Fibroblast of skin of left quadriceps (primary cell): ENCODE measurements at places on chromosomes 5 and 9.

- no peak for DNase-seq
These were observed 18.7 kb upstream of the TMEM161B start for GRCh38 chr5:88287302-88287701.

DNA sequence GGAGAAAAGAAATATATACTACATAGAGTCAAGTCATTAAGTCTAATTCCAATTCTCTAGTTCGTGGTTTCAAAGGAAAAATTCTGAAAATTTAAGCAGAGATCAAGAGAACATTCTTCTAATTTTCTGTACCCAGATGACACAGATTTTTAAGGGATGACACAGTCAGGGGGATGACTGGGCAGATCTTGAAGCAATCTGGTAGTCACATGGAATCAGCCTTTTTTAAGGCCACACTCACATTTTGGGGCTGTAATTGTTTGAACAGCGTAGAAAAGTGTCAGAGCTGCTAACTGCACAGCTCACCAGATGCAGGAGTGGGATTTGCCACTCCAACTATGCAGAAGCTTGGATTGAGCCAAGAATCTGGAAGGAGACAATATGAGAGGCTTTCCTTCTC lies 20.4 kb downstream of the PDE4D start:
- peak; percentile 72 for DNase-seq

GRCh38 chr5:139761057-139761450 lies 34.6 kb upstream of the PSD2 start:
- DNase-seq, result no peak

- DNase-seq, result no peak
These were observed 144.2 kb upstream of the EPB41L4A start for GRCh38 chr5:112563169-112563826.

GRCh38 chr9:107487521-107488374 lies 1.8 kb downstream of the KLF4 start:
- DNase-seq, result no peak

GRCh38 chr5:125452991-125453390 lies 706.6 kb upstream of the ZNF608 start:
- no peak for DNase-seq

DNA sequence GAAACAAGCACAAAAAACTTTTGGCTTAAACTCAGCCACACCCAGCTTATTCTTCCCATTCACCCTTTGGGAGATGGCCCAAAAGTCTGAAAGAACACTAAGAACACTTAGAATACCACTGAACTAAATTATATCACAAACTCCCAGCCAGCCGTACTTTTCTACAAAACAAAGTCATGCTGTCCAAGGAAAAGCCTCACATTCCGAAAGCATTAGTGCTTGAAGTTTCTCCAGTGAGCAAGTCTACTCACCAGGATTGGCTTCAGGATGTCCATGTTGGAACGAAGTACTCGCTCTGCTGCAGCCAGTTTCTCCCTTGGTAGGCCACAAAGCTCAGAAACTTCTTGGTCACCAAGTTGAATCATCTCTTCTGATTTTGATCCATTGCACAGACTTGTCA lies 69.7 kb downstream of the ABCA1 start:
- no peak for DNase-seq

GRCh38 chr5:39946356-39947045 lies 521.7 kb upstream of the DAB2 start:
- DNase-seq, result no peak

DNA sequence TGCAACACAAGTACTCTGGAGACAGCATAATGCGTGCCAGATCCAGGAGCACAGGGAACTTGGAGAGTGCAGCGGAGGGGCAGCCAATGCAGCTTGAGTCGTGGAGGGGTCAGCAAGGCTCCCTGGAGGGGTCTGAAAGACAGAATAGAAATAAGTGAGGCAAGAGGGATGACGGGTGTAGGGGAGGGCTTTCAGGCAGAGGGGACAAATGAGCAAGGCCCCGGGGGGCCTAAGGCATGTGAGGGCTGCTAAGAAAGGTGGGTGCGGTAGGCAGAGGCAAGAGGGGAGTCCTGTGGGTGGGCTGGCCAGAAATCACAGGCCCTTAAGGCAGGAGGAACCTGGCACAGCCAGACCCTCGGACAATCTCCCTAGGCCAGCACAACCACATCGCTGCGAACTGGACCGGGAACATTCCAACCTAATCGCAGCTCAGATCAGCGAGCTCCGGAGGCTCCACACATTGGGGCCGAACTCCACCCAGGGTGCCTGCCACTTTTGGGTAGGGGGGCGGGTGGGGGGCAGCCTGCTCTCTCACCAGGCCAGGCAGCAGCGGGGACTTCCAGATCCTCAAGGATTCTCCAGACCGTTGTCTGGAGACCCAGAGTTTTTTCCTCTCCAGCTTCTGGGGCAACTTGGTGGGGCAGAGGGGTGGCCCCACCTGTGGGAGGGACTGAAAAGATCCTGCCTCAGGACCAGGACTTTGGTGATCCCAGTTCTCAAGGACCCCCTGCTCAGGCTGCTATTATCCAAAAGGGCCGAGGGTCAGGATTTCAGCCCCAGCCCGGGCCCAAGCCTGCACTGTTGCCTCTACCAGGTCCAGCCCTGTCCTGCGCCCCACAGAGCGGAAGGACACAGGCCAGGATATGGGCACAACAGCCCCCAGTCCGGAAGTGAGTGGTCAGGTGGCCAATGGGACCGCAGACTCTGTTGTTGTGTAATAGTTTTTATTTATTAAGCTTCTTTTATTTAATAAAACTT lies 22.7 kb upstream of the CYSTM1 start:
- DNase-seq, result no peak

GRCh38 chr5:52269401-52269800 lies 518.3 kb upstream of the ITGA1 start:
- no peak for DNase-seq

GRCh38 chr9:35746583-35746982 lies 2.4 kb downstream of the GBA2 start:
- DNase-seq, result no peak

DNA sequence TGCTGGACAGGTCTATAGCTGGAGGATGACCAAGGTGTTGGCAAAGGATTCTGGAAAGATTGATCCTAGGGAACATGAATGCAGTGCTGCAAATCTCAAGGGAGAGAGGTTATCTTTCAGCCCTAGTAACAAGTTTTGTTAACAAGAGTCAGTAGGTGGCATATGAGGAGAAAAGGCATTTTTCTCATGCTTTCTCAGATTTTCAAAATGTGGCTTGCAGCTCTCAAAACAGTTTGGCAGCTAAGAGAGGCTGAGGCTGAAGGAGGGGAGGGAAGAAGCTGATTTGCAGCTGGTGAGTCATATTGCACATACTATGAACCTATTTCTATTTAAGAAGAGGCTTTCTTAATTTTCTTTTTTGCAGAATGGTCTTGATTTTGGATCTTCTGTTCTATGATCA lies 64.3 kb upstream of the PCA3 start:
- peak; percentile 56 for DNase-seq

- DNase-seq, result peak; percentile 58
These were observed 13.0 kb downstream of the SLC4A9 start for GRCh38 chr5:140372971-140373487.

DNA sequence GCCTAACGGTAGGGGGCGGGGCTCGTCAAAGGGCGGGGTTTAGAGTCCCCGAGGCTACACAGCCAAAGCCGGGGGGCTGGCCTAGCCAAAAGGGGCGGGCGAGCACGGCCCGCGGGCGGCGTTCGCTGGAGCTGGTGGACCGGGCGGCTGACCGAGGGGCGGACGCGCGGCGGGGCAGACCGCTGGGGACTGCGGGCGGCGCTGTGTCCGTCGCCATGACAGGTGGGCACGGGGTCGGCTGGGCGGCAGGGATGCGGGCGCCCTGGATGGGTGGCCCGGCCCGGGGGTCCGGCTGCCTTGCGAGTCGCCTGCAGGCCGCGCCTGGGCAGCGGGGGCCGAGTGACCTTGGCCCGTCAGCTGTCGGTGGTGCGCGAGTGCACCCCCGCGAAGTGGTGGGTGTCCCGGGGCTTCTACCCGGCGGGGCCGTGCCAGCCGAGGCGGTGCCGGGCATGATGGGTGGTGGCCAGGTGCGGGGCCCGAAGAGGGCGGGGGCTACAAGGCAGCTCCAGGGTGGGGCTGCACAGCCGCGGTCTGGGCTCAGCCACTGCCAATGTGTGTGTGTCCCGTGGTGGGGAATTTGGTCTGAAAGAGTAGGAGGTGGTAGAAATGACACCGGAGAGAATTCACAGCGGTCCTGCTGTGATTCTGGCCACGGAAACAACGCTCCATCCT lies at the start of gene CARD19:
Gene CARD19, plus strand, starts transcription at position 87 of the 672 bp plus-strand sequence. Its CDS starts 129 bp downstream, at position 216.
- no peak for DNase-seq

DNA sequence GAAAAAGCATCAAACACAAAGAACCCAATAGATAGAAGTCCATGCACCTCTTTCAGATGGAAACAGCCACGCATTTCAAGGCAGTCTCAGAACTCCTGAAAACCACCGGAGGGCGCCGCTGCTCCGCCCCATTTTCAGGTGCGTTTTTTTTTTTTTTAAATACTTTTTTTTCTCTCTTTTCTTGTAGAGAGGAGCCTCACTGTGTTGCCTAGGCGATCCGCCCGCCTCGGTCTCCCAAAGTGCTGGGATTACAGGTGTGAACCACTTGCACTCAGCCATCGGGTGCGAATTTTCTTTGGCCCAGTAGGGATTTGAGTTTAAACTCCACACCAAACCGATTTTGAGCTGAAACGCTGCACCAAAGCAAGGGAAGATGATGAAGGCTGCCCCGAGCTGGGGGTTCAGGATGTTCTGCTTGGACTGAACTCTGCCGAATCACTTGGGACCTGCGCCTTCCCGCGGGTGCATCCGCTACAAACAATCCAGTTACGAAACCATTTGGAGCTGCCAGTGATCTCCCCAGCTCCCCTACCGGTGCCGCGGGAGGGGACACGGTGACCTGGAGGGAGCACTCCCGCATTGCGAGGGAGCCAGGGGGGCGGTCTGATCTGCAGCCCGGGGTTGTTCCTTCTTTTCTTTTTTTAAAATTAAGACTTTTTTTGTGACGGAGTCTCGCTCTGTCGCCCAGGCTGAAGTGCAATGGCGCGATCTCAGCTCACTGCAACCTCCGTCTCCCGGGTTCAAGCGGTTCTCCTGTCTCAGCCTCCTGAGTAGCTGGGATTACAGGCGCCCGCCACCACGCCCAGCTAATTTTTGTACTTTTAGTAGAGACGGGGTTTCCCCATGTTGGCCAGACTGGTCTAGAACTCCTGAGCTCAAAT lies 1.4 kb downstream of the PTGR1 start:
- DNase-seq, result peak; percentile 26

- peak; percentile 72 for DNase-seq
These were observed 330.0 kb downstream of the EBF1 start for GRCh38 chr5:158769696-158770095.

GRCh38 chr9:106878934-106879333 lies 16.0 kb downstream of the ZNF462 start:
- no peak for DNase-seq

GRCh38 chr9:116154976-116155697 lies 1.5 kb downstream of the PAPPA start:
- DNase-seq, result no peak

DNA sequence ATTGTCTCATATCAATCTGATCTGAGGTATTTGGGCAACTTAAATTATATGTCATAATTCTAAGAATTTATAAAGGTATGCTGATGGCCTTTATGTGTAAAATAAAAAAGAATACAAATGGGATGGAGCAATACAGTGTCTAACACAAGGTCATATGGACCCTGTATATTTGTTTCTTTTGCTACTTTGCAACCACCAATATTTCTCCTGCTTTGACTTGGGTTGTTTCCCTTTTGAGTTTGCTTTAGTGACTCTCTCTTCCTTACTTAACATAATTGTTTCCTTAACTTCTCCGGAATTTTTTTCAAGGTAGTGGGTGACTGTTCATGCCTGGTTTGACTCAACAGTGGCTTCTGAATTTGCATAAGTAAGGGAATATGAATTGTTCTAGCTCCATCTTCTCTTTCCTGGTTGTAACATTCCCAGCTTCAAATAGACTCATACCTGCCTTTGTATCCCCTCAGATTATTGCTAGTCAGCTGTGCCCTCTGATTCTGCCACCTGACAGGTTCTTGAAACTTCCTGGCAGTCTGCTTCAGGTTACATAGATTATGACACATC lies 30.2 kb upstream of the ANXA1 start:
- no peak for DNase-seq

- DNase-seq, result peak; percentile 17
These were observed 333.7 kb downstream of the ELAVL2 start for GRCh38 chr9:23492126-23493002.

DNA sequence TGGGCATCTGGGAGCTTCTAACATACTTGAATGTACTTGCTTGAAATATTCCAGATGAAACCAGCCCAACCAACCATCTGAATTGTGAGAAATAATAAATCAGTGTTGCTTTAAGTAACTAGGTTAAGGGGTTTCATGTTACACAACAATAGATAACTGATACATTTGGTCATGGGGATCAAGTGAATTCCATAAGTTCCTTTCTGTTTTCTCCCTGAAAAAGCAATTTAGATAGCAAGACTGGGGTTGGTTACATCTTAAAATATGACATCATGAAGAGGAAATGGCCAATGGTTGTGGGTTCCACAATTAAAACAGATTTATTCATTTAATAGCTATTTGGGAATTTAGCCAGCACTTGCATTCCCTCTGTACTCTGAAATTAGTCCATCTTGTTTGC lies 559.7 kb downstream of the TLR4 start:
- no peak for DNase-seq

DNA sequence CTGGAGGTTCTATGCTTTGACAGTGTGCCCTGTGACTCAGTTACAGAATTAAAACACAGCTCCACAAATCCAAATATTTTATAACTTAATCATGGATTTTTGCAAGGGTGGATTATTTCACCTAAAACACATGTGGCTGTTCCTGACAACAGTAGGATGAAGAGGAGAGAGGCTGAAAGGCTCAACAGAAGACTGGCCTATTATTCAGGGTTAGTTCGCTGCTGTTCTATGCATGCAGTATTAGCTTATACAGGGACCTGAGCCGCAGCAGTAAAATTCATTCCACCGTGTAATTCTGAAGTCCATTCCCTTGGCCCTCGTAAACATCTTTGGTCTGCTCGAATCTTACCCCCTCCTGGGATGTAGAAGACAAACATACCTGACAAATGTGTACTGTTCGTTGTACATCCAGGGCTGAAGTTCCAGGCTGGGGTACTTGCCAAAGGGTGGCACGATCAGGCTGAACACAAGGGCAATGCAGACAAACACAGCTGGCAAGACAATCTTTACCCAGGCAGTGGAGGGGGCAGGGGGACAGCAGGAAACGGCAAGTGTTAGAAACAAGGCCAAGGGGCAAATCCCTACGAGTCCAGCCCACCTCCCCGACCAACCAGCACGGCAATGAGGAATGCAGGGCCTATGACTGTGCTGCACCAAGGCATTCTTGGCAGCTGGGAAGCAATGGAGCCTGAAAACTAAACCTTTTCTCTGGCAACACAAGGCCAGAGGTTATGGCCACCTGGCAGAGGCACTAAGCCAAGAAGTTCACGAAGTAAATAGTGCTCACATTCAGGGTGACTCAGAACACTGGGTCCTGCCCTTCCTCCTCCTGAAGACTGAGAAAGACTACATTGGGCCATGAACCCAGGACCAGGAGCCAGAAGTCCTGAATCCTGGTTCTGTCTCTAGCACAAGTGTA lies 46.8 kb downstream of the NIPSNAP3B start:
- no peak for DNase-seq

- no peak for DNase-seq
These were observed 235.9 kb downstream of the SEC61B start for GRCh38 chr9:99457981-99458380.

- no peak for DNase-seq
These were observed 120.6 kb downstream of the TTLL11 start for GRCh38 chr9:121972501-121972981.
